A673 (cell line): ENCODE measurements at places on chromosomes 4 and X.

GRCh38 chrX:136146614-136147314 lies 569 bp upstream of the FHL1 start:
- DNase-seq: no peak

DNA sequence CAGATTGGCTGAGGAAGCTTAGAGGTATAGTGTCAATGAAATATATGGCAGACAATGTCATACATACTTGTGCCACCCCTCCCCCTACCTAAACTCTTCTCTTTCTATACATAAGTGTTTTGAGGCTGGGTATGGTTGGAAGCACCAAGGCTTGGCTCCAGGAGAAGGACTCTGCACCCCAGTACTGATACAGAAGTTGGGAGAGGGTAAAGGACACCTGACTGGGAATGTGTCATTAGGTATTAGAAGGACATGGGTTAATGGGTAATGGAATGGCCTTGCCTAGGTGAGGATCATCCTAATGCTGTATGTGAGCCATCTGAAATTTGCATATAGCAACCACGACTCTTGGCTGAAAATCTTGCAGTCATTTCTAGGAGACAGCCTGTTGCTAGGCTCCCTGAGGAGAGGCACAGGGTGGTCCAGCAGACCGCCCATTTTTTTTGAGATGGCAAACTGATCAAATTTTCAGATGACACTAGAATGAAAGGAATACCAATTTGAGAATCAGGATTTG lies 26.8 kb upstream of the AP1S2 start:
- DNase-seq: no peak

DNA sequence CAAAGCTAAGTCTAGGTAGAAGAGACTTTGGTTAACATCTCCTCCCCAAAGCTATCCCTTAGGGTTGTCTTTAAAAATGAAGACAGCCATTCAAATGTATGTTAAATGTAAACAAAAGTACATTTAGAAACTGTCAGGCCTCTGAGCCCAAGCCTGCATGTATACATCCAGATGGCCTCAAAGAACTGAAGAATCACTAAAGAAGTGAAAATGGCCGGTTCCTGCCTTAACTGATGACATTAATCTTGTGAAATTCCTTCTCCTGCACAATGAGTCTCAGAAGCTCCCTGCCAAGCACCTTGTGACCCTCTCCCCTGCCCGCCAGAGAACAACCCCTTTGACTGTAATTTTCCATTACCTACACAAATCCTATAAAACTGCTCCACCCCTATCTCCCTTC lies 377.9 kb downstream of the FAM133A start:
- no peak for DNase-seq

- DNase-seq: no peak
These were observed 557.6 kb upstream of the DIPK2B start for GRCh38 chrX:45758319-45758718.

DNA sequence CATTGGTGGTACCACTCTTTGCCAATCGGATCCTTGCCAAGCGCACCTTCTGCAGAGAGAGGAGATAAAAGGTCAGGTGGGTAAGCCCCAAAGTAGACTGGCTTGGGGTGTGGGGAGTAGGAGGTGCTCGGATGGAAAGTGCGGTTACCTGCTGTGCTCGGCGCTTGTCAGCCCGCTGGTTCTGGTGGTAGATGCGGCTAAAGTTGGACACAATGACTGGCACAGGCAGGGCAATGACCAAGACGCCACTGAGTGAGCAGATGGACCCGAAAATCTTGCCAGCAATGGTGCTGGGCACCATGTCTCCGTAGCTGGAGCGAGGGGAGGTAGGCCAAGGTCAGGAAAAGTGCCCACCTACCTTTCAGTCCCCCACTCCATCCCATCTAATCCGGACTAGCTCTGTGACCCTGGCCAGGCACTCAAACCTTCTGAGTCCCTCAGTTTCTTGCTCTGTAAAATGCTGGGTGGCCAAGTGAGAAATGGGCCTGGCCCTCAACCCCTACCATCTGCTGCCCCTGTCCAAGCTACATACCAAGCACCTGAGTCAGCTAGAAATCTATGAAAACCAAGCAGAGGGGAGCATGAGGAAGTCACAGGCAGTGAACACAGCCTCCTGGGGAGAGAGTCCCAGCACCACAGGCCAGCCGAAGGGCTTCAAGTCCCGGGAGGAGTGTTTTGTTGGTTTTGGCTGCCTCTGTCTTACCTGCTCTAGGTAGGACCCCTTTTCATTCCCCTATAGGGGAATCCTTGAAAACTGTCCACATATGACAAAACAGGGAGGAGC lies 4.7 kb downstream of the KCND1 start:
- no peak for DNase-seq
